NCI-H146 (cell line): ENCODE measurements at places on chromosomes 11 and 22.
A peak's percentile ranks its signal among the peaks of the same experiment; 100 is the strongest.

GRCh38 chr11:78420796-78421209 lies 3.2 kb upstream of the GAB2 start:
- DNase-seq = peak; percentile 26

GRCh38 chr11:61690706-61691379 lies 10.7 kb downstream of the DAGLA start:
- DNase-seq = peak; percentile 74

DNA sequence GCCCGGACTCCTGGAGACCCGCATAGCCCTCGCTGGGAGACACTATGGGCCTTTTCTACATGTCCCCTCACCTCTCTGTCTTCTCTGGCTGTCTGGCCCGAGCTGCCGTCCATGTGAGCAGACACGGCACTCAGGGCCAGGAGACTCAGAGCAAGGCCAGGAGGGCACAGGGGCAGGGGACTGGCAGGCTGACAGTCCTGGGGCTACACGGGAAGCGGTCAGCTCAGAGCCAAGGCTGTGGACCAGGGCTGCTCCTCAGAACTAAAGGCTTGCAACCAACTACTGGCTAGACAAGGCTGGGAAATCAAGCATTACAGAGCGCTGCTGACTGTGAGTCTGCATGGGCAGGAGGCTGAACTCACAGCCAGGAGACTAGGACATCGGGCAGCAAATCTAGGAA lies 56.1 kb upstream of the CDON start:
- DNase-seq = no peak

DNA sequence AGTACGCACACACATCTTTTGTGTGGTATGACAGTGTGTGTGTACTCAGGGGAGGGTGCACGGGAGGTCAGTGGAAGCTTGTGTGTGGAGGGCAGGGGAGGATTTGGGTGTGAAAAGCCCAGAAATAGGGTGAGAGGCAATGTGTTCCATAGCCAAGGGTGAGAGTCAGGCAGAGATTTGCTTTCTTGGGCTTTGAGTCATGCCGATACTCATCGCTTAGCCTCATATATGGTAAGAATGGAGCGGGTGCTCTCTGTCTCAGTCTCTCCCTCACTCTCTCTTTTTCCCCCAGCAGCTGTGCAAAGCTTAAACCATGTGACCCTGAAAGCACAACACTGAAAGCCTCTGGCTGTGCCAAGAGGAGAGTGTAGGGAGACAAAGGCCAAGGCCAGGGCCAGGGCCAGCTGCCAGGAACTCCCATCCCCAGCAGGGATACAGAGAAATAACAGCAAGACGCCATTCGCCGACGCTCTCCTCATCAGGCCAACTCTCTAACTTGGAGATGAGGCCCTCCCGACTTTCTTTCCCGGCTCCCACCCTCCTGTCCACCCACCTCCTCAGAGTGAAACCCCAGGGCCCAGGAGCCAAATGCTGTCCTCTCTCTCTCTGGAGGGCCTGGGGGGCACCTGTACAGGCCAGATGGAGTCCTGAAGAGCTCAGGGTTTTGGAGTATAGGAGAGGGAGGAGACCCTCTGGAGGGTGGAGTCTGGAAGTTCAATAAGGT lies 20.3 kb upstream of the MICAL3 start:
- DNase-seq = peak; percentile 79

GRCh38 chr11:115123641-115124040 lies 380.6 kb downstream of the CADM1 start:
- peak; percentile 37 for DNase-seq

DNA sequence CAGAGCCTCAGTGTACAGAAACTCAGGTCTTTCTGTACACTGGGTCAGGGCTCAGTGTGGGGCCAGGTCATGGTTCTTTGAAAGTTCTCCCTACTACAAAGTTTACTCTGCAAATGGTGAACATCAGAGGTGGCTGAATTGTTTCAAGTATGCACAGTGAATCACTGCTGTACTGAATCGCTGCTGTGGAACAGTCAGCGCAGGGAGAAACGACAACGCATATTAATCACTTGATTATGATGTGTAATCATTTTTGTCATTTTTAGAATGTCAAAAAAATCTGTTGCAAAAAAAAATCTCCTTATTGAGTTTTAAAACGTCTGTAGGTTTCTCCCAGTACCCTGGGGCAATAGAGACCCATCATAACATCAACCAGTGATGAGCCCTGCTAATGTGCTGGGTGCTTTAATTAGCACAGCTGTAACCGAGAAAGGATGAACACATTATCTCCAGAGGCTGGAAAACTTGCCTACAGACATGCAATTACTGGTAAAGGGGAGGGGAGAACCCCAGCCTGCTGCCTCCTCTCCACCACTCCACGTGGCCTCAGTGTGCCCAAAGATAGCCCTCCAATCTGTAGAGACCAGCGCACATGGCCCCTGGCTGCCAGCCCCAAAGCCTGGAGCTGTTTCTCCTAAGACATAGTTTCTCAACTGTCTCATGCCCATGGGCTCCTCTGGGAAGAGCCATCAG lies 12.8 kb downstream of the ARRB1 start:
- peak; percentile 45 for DNase-seq

- DNase-seq = no peak
Observed at GRCh38 chr11:100315946-100316345, 371.1 kb upstream of the ARHGAP42 start.

DNA sequence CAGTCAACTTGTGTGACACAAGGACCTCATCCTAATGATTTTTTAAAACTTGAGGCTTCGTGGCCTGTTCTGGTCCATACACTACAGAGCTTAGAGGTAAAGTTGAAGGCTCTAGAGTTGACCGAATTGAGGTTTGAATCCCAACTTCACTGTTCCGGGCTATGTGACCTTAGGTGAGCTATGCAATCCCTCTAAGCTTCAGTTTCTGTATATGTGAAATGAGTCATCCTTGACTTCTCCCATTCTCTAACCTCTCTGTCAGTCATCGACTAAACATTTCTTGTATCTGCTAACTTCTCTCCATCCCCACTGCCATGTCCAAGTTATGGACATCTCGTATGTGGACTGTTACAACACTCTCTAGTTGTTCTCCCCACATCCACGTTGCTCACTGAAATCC lies 178.2 kb upstream of the TMEM45B start:
- DNase-seq = no peak
